ENCODE measurements at places on chromosomes 3 and 15. TPM values are rescaled to one million over a fixed set of nuclear protein-coding genes. Genes with fewer than 3 reads are reported as not detected.

The CEP19 gene
- total RNA-seq, result 5.7 TPM

GRCh38 chr15:81221449-81221848 is 24.8 kb downstream of the IL16 start:
- DNase-seq, result no peak

GRCh38 chr15:83764201-83764838 is 110.4 kb downstream of the ADAMTSL3 start:
- no peak for DNase-seq

GRCh38 chr3:36232797-36233489 is 147.4 kb upstream of the STAC start:
- no peak for DNase-seq

DNA sequence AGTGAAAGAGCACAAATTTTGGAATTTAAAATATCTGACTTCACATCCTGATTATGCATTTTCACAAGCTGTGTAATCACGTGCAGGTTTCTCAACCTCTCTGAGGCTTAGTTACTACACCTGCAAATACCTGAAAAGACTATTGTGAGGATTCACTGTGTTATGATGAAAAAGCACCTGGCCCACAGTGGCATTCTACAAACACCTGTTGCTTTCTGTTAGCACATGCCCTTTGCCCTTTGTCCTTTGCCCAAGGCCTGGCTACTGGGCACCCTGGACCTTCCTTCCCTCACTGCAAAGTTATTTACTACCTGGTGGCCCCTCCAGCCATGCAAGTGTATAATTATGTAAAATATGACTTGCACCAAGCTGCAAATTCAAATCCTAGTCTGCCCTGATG is 227.5 kb downstream of the CADPS start:
- DNase-seq, result no peak

GRCh38 chr3:7166460-7166859 is 305.5 kb downstream of the GRM7 start:
- DNase-seq, result no peak

- no peak for DNase-seq
Observed at GRCh38 chr3:179720196-179720595, 67.4 kb downstream of the USP13 start.

DNA sequence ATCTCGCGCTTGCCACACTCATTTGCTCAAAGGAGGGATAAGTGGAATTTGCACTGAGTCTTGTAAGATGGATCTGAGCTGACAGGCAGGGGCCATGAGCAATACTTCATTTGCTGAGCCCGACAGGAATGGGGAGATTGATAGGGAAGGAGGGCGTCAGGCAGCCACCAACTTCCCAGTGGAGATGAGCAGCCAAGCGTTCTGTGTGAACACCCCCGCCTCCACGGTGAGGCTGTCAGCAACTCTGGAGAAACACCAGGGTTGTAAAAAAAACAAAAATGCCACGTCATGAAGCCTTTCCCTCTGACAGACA is 36.8 kb downstream of the TLE3 start:
- DNase-seq, result no peak

The CHRNA5 gene
- 1.2 TPM for total RNA-seq

The SLC6A20 gene
- not detected for total RNA-seq

Data from activated naive CD8-positive, alpha-beta T cell treated with anti-CD3 and anti-CD28 coated beads, Interleukin-2, amount 10 ng/mL, durations not matched to agents 7 days and 5 days (primary cell).